Mucosa of gallbladder (tissue), 1 donor: ENCODE measurements at places on chromosomes 1 and 21.

GRCh38 chr1:178962853-178963711 is 62.6 kb upstream of the FAM20B start:
- no peak for DNase-seq

- no peak for DNase-seq
Observed at GRCh38 chr1:12424087-12424529, 193.9 kb downstream of the DHRS3 start.

DNA sequence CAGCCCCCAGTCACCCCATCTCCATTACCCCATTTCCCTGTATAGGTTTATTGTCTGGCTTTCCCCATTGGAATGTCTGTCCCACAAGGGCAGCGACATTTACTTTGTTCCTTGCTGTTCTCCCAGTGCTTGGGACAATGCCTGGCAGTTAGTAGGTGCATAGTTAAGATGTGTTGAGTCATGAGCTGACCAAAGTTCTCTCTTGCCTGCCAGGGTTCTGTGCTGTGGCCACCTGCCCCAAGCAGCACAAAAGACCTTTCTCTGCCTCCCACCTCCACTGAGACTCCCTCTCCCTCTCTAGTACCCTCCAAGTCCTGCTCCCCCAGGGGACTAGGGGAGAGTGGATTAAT is 40.0 kb downstream of the TMCO4 start:
- DNase-seq, result no peak

- DNase-seq, result no peak
Observed at GRCh38 chr21:40706806-40707655, 139.9 kb downstream of the DSCAM start.

DNA sequence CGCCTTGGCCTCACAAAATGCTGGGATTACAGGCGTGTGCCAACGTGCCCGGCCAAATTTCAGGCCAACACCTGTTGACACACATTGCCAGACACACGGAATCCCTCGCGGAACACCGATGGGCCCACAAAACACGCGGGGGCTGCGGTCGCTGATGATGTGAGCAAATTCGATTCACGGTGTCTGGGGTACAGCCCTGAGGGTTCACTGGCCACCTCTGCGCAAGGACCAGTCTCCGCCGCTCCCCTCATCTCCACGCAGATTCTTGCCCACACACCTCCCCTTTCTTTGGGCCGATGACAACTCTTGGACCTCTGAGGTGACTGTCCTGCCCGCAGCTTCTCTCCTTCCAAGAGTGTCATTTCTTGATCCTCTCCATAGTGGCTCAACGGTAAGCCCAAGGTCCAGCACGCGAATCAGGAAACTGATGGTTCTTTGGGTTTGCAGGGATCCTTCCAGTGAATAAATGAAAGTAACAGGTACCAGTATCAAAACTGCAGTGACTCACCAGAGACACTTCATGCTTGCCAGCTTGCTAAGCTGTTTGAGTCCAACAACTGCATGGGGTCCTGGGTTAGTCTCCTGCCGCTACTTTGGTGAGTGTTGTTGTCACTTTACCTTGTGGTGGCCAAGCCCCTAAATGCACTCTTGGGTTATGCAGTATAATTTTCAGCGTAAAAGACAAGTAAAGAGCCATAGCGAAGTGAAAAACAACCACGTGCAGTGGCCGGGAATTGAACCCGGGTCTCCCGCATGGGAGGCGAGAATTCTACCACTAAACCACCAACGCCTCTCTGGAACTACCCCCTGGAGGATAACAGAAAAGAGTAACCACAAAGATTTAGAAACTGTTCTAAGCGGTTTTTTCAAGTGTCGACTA is 11.0 kb upstream of the RNU1-3 start:
- no peak for DNase-seq

- peak; percentile 53 for DNase-seq
Observed at GRCh38 chr1:186618401-186619170, 61.6 kb downstream of the PTGS2 start.

GRCh38 chr1:100075773-100076172 is 57.0 kb downstream of the SASS6 start:
- DNase-seq, result no peak

- no peak for DNase-seq
Observed at GRCh38 chr1:214573386-214574318, 22.2 kb upstream of the PTPN14 start.

GRCh38 chr1:37073854-37074379 is 39.6 kb upstream of the GRIK3 start:
- DNase-seq, result no peak

GRCh38 chr1:244231572-244232315 is 180.7 kb downstream of the ZBTB18 start:
- no peak for DNase-seq

GRCh38 chr1:192762265-192762664 is 46.6 kb upstream of the RGS2 start:
- no peak for DNase-seq

DNA sequence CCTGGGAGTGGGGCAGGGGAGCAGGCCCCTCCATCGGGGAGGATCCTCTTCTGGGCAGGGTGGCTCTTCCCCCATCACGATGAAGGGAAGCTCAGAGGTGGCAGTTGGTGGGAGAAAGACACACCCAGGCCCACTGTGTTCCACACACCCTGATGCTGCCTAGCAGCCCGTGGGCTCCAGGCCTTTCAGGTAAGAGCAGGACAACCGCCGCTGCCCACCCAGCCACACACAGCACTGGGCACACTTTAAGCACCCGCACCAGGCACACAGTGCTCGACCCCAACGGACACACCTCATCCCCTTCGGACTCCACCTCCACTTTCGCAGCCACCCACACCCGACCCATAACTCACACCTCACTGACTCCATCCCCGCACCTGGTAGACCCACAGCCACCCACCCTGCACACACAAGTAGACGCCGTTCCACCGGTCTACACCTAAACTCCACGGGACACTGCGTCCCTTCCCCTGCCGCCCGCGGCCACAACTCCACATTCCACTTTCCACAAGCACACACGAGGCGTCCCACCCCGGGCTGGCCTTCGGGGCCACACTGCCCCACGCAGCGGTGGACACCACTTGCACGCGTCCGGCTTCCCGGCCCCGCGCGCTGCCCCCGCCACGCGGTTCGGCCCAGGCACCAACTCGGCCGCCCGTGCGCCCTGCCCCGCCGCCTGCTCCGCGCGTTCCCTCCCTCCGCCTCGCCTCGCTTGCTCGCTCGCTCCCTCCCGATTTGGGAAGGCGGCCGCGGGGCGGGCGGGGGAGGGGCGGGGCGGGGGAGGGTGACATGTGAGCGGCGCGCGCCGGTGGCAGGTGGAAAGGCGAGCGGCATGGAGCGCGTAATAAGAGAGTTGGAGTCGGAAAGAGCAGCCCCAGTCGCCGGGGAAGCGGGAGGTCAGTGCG is at the start of gene KCNQ4:
KCNQ4 (plus strand) TSS at position 787 of the 905 bp plus-strand sequence. CDS start 307 bp downstream, outside the sequence.
- peak; percentile 41 for DNase-seq

DNA sequence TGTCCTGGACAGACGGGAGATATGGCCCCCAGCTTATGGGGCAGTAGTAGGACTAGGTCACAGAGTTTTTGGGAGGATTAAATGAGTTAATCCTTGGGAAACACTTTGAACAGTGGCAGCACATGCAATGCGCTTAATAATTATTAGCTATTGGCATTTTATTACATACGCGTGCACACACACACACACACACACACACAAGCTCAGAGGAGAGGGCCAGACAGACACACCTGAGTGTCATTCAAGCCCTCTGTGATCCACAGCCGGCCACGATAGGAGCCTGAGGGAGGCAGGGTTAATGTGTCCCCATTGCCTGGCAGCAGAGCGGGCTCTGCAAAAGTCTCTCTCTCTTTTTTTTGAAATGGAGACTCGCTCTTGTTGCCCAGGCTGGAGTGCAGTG is 37.9 kb downstream of the EPHA2 start:
- no peak for DNase-seq

GRCh38 chr1:24558902-24559791 is 3.3 kb downstream of the NCMAP start:
- peak; percentile 89 for DNase-seq

DNA sequence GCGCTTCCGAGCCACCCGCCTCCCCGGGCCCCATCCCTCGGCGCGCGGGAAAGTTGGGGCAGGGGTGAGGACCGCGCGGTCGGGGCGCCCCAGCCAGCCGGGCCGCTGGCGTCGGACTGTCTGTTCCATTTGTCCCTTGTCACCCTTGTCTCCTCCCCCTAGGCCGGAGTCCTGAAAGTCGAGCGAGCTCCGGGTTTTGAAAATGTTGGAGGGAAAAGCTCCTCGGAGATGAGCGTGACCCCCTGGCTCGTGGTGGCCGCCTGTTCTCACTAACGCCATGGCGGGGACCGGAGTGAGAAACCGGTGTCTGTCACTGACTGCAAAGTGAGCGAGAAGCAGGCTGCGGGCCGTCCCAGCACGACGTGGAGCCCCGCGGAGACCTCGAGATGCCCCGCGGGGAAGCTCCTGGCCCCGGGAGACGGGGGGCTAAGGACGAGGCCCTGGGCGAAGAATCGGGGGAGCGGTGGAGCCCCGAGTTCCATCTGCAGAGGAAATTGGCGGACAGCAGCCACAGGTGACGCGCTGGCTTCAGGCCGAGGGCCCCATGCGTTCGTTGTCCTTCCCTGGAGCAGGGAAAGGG is 491 bp downstream of the PER3 start:
- DNase-seq, result peak; percentile 14

GRCh38 chr1:212286556-212287131 is 1.4 kb downstream of the PPP2R5A start:
- no peak for DNase-seq
